ENCODE measurements at places on chromosomes 2 and 18.

DNA sequence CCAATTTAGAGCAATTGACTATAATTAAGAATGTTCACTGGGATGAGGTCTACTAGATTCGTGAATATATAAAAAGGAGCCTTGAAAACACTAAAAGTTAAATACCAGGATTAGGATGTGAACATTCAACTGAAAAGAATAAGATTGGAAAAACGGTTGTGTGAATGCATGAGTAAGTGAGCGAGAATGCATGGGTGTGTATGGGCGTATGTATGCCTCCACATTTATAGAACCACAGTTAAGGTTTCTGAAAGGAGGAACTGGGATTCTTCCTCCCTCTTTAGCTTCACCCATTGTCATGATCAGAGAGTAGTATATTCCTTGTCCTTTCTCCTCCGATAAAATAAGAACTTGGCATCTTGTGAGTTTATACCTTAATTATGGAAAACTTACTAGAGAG is 151.1 kb upstream of the UBE2E3 start:
- no peak for DNase-seq

DNA sequence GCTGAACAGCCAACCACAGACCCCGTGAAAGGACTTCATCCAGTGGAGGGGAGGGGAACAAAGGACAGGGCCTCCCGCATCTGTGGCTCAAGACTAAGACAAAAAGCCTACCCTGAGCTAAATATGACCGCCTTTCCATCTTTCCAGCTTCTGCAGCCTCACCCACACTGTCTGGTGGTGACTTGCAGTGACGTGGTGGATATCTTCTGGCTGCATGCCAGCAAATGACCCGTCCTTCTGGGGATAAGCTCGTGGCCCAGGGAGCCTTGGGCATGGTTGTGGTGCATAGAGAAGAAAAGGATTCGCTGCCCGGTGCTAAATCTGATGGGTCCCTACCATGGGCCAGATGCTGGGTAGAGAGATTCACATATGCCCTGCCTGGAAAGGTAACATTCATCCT is 8.7 kb upstream of the NGEF start:
- DNase-seq, result no peak

DNA sequence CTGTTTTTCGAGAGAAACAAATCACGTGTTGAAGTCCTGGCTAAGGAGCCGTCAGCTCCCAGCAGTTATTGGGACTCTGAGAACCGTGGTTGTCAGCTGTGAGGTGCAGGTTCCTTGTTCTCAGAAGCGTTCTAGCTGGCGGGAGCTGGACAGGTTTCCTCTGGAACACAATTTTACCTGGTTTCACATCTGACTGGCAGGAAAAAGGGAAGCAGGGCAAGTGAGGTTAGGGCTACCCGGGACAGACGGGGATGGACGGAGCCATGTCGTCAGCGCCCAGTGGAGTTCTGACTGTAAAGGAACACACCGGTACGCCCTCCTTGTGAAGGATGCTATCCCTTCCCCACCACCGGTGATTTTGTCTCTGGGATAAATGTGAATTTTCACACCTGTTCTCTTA is 26.1 kb downstream of the ITGB1BP1 start:
- DNase-seq, result no peak

DNA sequence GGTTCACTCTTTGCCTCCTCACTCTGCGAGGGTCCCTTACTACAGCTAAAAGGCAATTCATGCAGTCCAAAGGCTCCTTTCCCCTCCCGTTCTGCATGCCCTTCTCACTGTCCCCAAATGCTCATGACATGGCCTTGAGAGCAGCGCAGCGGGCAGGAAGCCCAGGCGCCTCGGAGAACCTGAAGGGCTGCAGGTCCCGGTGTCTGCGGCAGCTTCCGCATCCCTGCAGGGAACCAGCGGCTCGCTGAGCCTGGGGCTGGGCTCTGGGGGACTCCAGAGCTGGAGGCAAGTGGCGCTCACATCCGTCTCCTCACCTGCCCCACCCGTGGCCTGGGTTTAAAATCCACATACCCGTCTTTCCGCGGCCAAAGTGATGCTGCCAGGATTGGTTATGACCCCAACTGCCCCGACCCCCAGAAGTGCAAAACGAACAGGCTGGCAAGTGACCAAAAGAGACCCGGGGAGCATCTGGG is 462 bp upstream of the CIDEA start:
- DNase-seq, result no peak

- no peak for DNase-seq
Measured at GRCh38 chr2:179174240-179174639, 90.4 kb downstream of the SESTD1 start.

DNA sequence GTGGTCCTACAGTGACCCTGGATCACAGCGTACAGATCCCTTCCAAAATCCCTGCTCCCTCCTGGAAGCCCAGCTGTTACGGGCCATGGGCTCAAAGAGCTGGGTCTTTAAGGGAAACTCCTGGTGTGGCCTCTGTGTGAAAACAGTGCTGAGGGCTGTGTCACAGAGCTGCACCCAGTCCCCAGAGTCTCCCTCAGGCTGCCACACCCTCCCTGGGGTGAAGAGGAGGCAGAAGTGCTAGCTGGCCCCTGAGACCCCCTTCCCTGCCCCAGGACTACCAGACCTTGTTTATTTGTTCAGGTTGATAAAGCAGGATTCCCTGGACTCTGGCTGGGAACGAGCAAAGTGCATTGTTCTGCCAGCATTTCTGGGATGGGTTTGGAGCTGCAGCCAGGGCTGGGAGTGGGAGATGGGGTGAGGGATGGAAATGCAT is 7.7 kb downstream of the ATOH8 start:
- no peak for DNase-seq

GRCh38 chr2:149101818-149102217 is 63.3 kb downstream of the LYPD6B start:
- no peak for DNase-seq

DNA sequence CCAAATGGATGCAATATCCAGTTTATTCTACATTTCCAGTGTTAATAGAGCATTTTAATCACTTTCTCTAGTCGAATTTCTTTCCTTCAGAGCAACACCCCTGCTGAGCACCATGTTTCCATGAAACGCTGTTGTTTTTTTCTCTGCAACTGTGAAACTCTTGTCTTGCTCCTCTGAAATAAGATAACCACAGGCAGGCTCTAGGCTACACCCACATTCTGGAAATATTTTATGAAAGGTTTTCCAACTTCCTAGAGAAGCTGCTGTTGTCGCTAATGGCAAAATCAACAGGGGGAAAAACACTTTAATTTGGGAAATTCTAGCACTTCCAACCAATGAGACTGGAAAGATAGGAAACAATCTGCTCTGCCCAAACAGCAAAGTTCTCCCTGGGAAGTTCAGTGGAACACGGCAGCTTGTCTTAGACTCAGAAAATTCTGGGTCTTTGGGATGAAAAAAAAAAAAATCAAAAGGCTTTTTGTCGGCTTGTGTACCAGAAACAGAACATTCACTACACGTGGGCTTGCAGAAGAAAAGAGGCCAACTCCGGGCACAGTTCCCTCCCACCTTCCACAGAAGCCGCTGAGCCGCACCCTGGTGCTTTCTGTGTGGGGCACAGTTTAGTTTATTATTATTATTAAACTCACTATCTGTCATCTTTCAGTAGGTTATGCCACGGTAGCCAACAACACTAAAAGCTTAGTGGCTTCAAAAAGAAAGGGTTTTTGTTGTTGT is 98.7 kb downstream of the MMADHC start:
- no peak for DNase-seq
